Omental fat pad (tissue), 4 donors: ENCODE measurements at places on chromosomes 4 and X.

GRCh38 chr4:7960017-7960789 is 20.5 kb upstream of the AFAP1 start:
- no peak for DNase-seq

DNA sequence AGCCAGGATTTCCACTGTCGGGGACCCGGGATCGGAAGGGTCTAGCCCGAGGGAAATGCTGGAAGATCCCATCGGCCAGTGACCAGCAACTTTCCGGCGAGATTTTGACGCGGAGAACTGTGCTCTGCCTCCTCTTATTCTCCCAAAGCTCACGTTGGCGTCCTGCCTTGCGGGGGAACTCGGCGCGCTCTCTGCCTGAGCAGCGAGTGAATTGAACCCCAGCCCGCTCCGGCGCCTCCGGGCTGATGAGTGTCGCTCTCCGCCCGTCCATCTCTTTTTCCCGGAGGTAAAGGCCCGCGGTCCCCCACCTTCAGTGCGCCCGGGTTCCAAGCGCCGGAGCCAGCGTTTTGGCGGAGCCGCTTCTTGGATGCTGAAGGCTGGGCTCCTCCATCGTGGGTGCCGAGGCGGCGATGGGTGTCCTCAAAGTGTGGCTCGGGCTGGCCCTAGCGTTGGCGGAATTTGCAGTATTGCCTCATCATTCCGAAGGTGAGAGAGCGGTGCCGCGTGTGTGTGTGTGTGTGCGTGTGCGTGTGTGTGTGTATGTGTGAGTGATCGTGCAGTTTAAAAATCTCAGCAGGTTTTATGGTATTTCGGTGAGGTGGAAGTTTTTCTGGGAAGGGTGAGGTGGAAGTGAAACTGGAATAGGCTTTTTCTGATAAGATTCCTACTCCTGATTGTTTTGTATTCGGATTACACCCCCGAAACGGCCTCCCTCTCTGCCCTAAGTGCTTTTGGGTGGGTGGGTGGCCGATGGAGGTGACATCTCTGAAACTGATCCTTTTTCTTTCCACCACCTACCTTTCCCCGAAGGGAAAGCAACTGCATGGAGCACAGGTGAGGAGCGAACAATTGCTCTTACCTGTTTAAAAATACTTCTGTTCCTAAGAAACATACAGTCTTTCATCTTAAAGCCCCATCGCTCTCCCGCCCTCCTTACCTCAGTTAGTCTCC is 752 bp downstream of the FRAS1 start:
- peak; percentile 45 for DNase-seq

DNA sequence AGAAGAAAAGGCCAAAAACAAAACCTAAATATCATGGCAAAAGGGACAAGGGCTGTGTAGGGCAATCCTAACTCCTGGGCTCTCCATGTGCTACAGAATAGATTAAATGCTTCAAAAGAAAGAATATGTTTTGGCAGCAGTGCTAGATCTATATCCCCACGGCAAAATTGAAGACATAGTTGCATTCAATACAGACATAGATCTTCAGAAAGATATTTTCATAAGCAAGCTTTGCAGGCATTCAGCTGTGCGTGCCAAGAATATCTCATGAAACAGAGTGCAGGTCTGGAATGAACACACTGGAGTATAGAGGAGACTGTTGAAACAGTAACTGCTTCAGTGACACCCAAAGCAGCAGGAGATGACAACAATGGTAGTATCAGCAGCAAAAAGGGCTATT is 1476.9 kb downstream of the ARAP2 start:
- no peak for DNase-seq

DNA sequence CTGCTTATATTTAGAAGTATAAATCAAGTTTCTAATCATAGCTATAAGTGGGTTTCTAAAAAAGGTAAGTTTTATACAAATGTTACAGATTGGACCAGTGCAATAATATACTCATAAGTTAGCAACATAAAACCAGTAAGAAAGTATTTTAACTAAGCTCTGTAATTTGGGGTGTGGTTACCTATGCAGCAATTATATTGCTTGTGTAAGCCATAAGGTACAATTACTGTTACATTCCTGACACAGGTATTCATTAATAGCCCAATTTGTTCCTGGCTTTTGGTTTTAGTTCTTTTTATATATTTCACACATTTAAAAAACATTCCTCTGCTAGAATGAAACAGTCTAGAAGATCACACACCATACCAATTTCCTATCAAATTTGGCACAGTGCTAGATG is 115.1 kb downstream of the FRYL start:
- no peak for DNase-seq

DNA sequence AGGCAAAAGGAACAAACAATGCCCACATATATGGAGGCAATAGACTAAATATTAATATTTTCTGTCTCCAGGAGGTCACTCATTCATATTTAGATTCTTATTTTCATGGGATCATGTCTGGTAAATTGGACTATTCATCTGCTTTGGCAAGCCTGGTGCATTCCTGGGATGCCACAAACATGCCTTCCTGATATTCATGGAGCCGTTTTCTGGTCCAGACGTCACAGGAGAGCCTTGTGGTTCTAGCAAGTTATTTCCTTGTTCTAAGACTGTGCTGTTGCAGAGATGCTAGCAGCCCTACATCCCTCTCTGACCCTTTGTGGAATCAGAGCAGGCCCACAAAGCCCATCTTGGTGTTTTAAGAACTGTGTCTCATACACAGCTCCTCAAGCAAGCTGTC is 16.1 kb upstream of the EXOSC9 start:
- DNase-seq = no peak

GRCh38 chrX:13778916-13779315 is 38.0 kb downstream of the GPM6B start:
- no peak for DNase-seq

DNA sequence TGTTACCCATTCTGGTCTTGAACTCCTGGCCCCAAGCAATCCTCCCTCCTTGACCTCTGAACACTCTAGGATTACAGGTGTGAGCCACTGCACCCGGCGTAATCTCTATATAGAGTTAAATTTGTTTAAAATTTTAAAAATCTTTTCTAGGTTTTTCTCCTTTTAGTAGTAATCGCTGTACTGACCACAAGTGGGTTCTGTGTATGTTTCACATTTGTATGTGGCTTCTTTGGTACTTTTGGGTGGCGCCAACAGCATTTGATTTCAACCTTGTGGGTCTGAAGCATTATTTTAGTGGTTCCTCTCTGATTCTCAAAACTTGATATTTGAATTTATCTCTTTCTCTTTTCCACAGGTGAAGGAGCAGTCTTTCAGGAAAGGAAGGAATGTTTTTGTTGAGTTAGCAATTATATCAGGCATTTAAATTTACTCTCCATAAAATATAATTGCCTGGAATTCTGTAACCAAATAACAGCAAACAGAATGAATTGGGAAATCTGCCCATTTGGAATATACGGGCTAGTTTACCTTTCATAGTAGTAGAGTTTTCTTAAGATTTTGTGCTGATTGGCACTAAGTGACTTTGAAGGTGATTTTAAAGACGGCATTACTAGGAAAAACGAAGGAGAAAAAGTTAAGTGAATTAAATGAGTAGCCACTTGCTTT is 29.5 kb downstream of the ARHGAP10 start:
- no peak for DNase-seq

DNA sequence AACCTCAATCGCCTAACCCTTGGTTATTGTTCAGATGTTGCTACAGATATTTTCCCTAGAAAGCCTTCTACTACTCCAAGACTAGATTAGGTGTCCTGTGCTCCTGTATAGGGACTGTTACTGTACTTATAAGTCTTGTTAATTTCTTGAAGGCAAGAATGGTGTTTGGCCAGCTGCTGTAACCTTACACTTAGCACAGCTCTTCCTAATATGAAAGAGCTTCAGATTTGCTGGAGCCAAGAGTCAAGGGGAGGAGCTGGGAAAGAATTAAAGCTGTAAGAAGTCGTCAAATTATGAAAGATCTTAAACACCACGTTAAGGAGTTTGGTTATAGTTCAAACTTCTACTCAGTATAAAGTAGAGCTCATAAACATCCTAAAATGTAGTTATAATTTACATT is 245.9 kb upstream of the TLL1 start:
- DNase-seq = no peak

DNA sequence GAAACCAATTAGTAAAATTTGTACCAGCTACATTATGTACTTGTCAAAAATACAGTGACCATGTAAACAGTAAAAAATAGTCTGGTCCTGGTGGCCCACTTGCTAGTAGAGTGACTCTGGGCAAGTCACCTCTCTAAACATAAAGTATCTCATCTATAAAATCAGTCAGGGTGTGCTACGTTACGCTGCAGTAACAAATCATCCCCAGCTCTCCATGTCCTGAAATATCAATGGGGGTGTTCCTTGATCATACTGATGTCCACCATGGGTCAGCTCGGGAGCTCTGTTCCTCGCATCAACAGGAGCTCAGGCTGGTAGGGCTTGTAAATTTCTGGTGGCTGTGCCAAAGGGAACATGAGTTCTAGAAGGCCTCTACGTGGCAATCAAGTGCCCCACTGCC is 268.6 kb downstream of the RAB28 start:
- no peak for DNase-seq

DNA sequence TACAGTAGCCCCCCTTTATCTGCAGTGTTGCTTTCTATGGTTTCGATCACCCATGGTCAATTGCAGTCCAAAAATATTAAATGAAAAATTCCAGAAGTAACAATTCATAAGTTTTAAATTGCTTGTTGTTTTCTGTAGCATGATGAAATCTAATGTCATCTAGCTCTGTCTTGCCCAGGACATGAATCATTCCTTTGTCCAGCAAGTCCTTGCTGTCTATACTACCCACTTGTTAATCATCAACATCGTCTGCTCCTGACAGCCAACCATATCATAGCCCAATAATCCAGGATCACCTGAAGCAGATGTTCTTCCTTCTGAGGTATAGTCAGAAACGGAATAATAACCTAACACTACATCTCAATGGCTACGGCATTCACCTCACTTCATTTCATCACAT is 79.8 kb downstream of the ADAMTS3 start:
- DNase-seq = no peak

DNA sequence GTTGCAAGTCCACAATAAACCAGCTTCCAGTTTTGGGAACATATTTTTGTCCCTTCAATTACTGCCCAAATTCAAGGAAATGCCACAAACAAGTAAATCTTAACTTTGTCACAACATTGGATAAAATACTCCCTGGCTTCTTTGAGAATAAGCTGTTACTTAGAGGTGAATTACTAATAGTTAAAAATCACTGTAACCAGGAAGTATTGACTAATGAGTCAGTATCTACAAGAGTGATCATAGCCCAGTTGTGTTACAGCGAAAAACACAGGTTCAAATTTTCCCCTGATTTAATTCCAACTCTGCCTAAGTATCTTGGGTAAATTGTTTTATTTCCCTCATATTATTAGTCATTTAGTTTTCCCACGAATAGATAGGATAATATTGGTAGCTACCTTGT is 291.2 kb upstream of the PPARGC1A start:
- DNase-seq = no peak

GRCh38 chr4:122481766-122482405 is 25.4 kb upstream of the IL2 start:
- no peak for DNase-seq

GRCh38 chr4:137253949-137254348 is 278.3 kb downstream of the PCDH18 start:
- no peak for DNase-seq

DNA sequence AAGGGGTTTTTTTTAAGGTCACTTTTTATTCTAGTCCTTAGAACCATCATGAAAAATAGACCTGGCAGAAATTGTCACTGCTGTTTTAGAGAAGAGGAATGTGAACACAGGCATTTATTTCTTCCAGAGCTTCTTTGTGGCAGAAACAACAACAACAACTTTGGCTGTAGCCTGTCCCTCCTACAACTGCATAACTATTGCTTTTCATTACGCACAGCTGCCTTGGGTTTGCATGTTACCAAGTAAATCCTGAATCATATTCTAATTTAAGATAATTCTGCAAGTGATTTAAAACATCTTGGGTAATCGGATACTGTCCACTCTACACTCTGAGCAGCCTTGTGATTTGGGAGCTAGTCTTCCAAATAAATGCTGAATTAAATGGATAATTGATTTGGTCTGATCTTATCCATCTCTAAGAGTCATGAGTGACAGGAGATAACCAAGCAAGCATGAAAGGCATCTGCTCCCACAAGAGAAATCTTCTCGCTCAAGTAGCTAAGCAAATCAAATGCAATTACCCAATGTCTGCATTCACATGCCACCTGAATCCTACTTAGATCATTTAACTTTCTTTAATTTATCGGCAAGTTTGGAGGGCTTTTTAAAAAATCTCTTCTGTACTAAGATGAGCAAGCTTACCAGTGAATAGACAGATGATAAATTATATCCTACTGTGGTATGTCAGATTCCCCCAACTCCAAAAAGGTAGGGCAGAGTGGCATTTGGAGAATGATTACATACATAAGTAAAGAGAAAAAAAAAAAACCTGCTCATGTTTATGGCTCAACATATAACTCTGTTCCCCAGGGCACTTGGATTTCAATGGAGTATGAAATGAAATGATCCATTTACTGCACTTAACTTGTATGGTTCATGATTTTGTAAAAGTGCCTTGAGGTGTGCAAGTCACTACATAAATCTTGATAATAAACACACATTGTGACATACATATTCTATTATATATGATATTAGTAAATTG is 73.6 kb downstream of the EGF start:
- no peak for DNase-seq

DNA sequence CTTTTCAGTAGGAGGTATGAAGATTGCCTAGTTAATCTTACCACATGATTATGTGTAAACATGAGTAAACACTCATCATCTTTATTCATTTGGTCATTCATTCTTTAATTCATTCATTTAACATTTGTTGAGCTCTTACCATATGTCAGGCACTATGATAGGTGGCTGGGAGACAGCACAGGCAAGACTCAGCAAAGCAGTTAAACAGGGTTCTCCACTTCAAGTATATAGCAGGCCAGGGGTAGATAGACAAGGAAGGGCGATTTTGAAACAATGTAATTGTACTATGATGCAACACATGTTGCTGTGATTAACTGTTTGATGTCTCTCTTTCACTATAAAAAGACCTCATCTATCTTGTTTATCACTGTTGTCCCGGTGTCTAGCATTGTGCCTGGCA is 84.3 kb upstream of the GPR101 start:
- DNase-seq = no peak
